ENCODE measurements at places on chromosomes 6 and 20.

- peak; percentile 34 for DNase-seq
Observed at GRCh38 chr6:82015043-82015442, 232.5 kb downstream of the IBTK start.

DNA sequence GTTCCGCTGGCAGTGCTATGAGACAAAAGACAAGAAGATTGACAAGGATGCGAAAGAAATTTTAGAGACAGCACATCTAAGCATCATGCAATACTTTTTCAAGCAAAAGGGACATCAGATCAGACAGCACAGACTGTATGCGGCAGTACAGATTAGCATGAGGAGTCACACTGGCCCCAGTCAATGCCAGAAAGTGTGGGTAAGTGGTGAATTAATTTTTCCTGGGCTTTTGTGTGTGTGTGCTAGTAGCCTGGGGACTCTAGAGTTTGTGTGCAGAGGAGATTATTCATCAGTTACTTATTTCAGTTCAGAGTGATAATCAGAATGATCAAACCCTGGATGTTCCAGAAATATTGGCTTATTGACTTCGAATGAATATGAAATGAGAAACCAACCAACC is 47.2 kb downstream of the LAMA4 start:
- no peak for DNase-seq

- DNase-seq = no peak
Observed at GRCh38 chr6:110755411-110755834, 59.8 kb downstream of the CDK19 start.

DNA sequence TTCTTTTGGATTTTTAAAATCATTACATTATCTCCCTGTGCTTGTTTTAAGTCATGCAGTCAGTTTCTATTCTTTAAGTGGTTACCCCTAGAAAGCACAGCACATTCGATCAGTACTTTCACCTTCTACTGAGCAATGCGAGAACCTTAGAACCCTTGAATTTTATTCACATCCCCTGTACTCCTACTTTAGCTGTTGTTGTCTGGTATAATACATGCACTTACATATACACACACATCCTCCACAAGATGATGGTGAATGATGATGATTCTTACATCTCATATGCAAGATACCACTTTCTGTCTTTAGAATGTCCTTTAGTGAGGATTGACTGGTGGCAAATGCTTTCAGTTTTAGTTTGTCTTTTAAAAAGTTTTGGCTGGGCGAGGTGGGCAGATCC is 5.7 kb downstream of the CDC40 start:
- no peak for DNase-seq

GRCh38 chr6:56796196-56796532 is 153.5 kb upstream of the DST start:
- peak; percentile 63 for DNase-seq

- DNase-seq = no peak
Observed at GRCh38 chr20:5734602-5735001, 15.6 kb upstream of the SHLD1 start.

GRCh38 chr6:126113261-126113660 is 126.9 kb downstream of the TRMT11 start:
- no peak for DNase-seq

DNA sequence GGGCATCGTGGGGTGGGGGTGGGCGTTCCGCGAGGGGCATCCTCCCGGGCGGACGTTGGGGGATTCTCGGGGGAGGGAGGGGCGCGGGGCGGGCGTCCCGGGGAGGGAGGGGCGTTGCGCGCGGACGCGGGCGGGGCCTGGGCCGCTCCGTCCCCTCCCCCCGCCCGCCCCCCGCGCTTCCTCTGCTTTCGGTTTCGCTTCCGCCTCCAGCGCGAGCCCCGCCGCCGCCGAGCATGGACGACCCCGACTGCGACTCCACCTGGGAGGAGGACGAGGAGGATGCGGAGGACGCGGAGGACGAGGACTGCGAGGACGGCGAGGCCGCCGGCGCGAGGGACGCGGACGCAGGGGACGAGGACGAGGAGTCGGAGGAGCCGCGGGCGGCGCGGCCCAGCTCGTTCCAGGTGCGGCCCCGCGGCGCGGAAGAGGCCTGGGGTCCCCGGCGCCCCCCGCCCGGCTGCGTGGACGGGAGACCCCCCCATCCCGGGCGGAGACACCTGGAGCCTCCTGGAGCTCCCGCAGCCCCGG is at the start of gene OGFR:
Gene OGFR, plus strand, starts transcription at position 209 of the 528 bp plus-strand sequence. Its CDS starts 25 bp downstream, at position 234.
- DNase-seq = peak; percentile 65

DNA sequence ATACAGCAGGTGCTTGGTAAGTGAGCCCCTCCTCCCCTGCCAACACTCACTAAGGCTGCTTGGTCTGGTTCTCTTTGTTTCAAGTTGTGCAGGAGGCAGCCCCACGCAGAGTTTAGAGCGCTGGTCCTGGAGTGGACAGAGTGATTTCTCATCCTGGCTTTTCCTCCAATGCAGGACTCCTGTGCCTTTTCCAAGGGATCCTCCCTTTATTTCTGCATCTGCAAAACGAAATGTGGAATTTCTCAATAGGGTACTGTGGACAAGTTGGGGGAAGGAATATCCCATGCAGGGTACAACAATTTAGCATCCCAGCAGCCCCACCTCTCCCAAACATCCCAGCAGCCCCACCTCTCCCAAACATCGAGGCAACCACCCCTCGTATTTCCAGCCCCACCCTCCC is 30.6 kb upstream of the CCDC167 start:
- no peak for DNase-seq

- DNase-seq = no peak
Observed at GRCh38 chr20:20214757-20215275, 153.1 kb upstream of the INSM1 start.

- no peak for DNase-seq
Observed at GRCh38 chr6:137970368-137970767, 103.3 kb downstream of the TNFAIP3 start.

- peak; percentile 2 for DNase-seq
Observed at GRCh38 chr20:8967641-8968245, 101.1 kb upstream of the PLCB4 start.

GRCh38 chr6:71473926-71474325 is 185.3 kb downstream of the OGFRL1 start:
- peak; percentile 81 for DNase-seq

- DNase-seq = peak; percentile 39
Observed at GRCh38 chr6:139109558-139109957, 25.3 kb upstream of the HECA start.

- no peak for DNase-seq
Observed at GRCh38 chr6:34248198-34248726, 544 bp downstream of the SMIM29 start.

DNA sequence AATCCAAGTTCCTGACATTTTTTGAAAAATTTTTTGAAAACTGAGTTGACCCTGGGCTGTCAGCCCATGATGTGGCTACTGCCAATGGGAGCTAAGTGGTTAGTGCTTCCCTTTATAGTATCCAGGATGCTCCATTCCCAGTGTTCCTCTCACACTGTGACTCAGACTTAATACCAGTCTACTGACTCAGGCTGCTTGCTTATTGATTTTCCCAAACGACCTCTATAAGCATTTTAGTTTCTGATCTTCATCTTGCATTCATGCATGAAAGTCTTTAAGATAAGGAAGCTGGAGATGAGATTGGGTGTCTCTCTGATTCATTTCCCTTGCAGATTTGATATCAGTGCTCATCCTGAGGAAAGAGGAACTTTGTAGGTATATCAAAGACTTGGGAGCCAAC is 560.0 kb downstream of the TBC1D32 start:
- peak; percentile 48 for DNase-seq

DNA sequence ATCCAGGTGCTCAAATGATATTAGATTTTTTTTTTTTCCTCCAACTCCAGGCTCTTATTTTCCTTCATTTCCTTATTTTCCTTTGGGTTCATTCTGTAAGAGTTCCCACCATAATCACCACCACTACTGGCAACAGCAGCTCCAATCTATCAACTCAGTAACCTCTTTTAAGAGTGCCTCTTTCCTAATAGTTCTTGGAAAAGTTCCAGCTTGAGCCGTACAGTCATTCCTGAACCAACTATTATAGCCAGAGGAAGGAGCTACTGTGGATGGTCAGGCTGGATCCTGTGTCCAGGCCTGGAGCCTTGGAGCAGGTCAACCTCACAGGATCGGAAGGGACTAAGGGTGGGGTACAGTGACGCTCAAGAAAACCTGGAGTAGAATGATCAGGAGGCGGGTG is 4.2 kb upstream of the ANGPT4 start:
- DNase-seq = no peak

- peak; percentile 21 for DNase-seq
Observed at GRCh38 chr6:163354761-163355425, 59.6 kb upstream of the QKI start.

DNA sequence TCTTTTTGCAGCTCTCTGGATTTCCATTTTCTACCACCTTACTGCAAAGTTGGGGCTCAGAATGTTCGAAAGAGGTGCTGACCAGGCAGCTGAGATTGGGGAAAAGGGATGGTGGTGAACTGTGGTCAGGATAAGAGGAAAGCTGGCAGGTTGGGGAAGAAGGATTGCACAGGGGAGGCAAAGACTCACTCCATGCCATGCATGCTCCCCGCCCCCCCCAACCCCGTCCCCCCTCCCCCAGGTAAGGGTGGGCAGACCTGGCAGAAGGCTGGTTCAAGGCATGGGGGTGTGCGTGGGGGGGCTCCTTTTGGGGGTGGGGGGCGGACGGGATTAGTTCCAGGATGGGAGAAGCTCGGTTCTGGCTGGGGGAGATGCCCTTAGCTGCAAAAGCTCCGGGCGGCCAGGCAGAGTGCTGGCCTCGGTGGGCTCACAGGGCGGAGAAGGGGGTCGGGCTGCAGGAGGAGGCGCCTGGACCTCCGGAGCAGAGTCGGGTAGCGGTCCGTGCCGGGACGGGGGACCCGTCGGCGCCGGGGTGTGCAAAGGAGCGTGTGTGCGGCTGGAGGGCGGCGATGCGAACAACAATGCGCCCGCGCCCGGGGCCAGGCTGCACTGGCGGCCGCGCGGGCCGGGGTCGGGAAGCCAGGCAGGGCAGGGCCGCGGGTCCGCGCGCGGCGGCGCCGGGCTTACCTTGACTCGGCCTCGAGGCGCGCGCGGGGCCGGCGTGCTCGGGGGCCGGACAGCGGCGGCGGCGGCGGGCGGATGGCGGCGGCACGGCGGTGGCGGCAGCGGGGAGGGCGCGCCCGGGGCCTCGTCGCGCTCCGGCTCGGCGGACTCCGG is 880 bp downstream of the ADNP start:
- no peak for DNase-seq

GRCh38 chr6:43980004-43980795 is 147.1 kb downstream of the MRPL14 start:
- no peak for DNase-seq

DNA sequence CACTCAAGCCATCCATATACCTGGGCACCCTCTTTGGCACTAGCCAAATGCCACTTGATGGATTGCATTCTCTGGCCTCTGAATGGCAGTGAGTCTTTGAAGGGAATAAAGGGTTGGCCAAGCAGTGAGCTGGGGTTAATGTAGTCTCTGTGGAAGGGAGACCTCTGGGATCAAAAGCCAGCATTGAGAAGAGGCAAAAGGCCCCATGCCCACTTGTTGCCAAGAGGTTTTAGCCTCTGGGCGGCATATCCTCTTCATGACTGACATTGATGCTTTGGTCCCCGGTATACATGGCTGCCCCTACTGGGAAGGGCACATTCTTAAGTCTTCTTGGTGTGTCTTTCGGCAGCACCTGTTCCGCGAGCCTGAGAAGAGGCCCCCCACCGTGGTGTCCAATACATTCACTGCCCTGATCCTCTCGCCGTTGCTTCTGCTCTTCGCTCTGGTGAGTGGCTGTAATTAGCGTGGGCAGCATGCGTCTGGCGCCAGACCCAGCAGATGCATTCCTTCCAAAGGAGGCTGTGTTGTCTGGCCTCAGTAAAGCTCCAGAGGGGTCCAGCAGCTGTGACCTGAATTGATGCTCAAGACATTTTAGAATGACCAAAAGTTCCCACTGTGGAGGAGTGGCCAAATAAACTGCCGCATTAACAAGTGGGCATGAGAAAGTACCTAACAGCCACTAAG is 29.5 kb downstream of the GHRH start:
- DNase-seq = no peak

DNA sequence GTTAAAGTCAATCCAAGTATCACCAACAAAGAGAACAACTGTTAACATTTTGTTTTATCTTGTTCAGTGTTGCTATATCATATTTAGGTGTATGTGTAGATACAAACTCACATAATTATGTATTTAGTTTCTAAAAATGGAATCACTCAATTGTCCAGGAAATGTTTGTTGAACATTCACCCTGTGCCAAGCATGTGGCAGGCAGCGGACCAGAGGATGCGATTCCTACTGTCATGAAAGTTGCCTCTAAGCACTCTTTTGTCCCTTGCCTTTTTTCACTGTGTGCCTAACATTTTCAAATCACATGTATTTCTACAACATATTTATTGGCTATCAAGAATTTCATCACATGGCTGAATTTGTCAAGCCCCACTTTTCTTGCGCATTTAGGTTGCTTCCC is 16.9 kb upstream of the TGM2 start:
- DNase-seq = no peak

Measured in fibroblast of skin of right quadriceps (primary cell).